ENCODE measurements at places on chromosomes 3 and 15.

GRCh38 chr3:123859177-123859576 is 25.0 kb downstream of the MYLK start:
- DNase-seq: no peak

DNA sequence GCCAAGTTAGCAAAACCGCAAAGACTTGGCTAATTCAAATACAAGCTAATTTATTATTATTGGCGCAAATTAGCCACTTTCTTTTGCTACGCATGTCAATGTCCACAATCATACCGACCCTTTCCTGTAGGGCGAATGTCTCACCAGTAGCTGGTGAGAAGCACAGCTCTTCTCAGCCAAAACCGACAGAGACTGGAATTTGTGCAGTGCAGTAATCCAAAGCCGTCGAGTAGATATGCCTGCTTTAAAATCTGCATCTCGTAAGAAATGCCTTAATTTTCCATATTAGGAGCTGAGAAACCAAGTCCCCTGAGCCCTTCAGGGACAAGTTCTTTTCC is 614 bp upstream of the MINDY2 start:
- no peak for DNase-seq

- DNase-seq: no peak
Measured at GRCh38 chr15:50275908-50276307, 10.4 kb upstream of the HDC start.

- DNase-seq: no peak
Measured at GRCh38 chr3:34864011-34864410, 775.3 kb upstream of the ARPP21 start.

DNA sequence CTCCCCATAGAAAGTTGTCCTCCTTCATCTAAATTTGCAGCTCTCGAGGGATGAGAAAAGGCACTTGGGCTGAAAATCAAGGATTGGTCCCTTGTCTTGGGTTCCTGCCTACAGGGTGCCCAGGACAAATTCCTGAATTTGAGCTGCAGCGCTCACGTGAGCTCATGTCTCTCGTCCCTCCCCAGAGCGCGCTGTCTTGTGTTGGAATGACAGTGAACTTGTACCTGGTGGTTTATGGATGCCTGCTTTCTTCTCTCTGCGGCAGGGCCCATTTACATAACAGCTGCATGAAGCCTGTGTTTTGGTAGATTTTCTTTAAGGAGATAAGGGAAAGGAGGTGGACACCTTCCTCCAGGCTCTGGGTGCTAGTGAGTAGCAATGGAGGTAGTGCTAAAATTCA is 4.3 kb downstream of the RYR3 start:
- DNase-seq: no peak

DNA sequence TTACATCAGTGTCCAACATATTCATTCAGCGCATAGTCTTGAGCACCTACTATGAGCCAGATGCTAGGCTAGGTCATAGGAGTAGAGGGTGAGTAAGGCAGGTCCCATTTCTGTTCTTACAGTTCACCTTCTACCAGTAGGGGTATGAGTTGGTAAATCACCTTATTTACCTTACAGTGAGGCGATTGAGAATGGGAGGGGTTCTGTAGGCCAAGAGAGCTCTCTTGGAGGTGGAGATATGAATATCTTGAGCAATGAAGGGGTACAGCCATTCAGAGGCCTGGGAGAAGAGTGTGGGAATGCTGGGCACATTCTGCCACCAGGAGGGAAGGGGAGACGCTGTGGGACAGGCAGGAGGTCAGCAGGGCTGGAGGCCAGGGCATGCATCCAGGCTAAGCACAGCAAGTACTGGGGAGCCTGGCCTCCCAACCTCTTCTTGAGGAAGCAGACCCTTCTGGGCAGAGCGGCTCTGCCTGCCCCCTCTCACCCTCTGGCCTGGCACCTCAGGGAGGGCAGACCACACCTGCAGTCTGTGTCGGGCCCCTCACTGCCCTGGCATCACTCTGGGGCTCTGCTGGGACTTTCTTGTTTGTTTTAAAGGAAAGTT is 123.4 kb downstream of the EEFSEC start:
- DNase-seq: no peak

DNA sequence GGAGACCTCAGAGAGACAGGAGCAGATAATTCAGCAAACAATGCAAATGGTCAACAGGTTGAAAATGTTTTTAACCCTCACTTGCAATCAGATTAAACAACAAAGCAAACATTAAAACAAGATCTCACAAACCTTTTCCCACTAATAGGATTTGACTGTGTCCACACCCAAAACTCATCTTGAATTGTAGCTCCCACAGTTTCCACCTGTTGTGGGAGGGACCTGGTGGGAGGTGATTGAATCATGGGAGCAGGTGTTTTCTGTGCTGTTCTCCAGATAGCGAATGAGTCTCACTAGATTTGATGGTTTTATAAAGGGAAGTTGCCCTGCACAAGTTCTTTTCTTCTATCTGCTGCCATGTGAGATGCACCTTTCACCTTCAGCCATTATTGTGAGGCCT is 1.3 kb upstream of the LYSMD4 start:
- DNase-seq: no peak

DNA sequence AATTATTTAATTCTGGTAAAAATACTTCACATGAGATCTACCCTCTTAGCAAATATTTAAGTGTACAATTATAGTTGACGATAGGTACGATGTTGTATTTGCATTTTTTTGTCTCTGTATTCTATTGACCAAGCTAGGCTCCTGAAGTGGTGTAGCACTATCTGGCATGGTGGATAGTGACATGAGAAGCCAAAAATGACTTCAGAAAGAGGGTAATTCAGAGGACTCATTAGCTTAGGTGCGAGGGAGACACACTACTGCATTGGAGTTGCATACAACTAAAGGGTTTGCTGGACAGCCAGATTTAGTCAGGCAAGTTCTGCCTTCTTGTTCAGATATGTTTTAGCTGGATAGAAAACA is 50.6 kb downstream of the KBTBD8 start:
- DNase-seq: no peak

- no peak for DNase-seq
Measured at GRCh38 chr3:127964816-127965215, 49.8 kb downstream of the KBTBD12 start.

DNA sequence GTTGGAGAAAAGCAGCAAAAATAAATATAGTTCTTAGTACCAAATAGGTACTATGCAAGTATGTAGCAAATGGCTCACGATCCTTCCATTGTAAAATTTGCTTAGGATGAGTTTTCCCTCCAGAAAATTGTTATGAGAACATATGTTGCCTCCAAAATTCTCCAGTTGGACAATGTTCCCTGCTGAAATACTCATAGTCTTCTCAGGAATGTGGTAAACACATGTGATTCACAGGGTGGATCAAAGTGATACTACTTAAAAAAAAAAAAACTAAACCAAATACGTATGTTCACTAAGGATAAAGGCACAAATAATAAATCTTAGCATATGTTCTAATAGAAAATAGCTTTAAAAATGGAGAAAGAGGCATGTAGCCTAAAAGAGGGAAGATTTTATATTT is 84.3 kb upstream of the ZNF385D start:
- DNase-seq: no peak

DNA sequence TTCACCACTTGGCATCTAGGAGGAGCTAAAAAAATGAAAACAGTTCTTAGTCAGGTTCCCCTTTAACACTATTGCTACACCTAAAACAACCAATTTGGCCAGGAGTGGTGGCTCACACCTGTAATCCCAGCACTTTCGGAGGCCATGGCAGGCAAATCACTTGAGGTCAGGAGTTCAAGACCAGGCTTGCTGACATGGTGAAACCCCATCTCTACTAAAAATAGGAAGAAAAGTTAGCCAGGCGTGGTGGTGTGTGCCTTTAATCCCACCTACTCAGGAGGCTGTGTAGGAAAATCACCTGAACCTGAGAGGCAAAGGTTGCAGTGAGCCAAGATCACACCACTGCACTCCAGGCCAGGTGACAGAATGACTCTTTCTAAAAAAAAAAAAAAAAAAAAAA is 124.1 kb downstream of the DGKG start:
- DNase-seq: no peak

- DNase-seq: no peak
Measured at GRCh38 chr3:62252438-62253157, 120.8 kb downstream of the FEZF2 start.

DNA sequence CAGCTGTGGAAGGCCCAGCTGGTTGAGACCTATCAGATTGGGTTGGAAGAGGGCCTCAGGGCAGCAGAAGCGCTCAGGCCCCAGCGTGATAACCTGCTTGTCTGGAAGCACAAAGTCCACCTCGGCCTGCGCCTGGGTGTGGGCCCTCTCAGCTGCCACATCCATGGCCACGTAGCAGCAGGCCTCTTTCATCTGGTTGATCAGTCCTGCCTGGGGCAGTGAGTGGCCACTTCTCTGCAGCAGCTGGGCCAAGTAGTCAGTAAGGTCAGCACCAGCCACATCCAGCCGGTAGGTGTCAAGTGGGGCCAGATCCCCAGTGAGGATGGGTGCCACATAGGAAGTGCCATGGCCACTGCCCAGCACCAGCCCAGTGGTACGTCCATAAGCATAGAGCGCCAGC is 3.9 kb upstream of the CAMKV start:
- DNase-seq: no peak

DNA sequence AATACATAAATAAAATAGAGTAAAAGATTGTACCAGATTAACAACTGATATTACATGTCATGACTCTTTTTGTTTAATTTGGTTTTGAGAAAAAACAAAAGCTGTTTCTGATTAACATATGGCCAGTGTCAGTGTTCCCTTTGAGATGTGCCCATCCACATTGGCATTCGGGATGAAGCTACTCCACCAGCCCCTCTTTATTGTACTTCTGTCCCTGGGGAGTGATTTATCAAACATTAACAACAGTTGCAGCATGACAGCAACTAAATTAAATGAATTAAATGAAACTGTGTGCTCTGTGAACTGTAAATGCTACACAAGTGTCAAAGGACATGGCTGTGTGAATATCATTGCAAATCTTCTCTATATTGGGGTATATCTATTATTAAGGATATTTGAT is 25.9 kb upstream of the MTMR10 start:
- DNase-seq: no peak

DNA sequence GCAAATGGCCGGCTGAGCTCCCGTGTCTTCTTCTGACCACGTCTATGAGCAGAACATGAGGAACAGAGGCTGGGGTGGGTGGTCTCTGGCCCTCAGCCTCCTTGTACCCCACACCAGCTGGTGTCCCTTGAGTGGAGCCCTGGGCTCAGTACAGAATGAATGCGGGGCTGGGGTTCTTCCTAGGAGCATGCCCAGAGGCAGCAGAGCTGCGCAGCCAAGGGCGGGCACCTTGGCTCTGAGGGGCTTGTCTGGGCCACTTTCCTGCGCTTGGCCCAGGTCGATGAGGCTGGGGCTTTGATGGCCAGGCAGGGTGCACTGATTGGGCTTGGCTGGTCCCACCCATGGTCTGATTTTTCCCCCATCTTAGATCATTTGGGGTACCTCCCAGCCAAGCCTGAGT is 6.4 kb downstream of the SCN5A start:
- no peak for DNase-seq

DNA sequence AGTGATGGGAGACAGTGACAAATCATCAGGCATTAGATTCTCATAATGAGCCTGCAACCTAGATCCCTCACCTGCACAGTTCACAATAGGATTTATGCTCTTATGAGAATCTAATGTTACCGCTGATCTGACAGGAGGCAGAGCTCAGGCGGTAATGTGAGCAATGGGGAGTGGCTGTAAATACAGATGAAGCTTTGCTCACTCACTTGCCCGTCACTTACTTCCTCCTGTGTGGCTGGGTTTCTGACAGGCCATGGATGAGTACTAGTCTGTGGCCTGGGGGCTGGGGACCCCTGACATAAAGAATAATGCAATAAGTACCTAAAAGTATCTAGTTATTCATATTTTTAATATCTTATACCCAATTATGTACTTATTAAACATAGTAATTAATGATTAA is 15.6 kb downstream of the IQCB1 start:
- no peak for DNase-seq

GRCh38 chr15:43347114-43347513 is 16.7 kb upstream of the LCMT2 start:
- no peak for DNase-seq

GRCh38 chr3:192819001-192819569 is 91.7 kb upstream of the FGF12 start:
- DNase-seq: no peak

DNA sequence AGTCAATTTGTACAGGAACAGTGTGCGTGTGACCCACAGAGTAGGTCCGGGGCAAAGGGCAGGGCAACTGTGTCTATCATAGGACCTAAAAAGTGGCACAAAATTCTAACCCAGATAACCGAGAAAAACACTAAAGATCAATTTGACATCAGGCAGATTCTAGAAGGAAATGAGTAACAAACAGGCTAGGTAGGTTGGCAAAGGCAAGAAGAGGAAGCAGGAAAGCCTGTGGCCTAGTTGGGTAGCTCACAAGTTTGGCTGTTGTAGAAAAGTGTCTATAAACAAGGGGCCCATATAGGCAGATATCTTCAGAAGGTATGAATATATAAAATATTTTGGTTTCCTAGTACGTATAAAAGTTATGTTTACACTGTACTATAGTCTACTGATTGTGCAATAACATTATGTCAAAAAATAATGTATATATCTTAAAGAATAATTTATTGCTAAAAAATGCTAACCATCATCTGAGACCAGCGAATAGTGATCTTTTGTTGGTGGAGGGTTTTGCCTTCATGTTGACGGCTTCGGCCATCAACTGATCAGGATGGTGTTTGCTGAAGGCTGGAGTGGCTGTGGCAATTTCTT is 13.3 kb upstream of the OR5K1 start:
- no peak for DNase-seq

DNA sequence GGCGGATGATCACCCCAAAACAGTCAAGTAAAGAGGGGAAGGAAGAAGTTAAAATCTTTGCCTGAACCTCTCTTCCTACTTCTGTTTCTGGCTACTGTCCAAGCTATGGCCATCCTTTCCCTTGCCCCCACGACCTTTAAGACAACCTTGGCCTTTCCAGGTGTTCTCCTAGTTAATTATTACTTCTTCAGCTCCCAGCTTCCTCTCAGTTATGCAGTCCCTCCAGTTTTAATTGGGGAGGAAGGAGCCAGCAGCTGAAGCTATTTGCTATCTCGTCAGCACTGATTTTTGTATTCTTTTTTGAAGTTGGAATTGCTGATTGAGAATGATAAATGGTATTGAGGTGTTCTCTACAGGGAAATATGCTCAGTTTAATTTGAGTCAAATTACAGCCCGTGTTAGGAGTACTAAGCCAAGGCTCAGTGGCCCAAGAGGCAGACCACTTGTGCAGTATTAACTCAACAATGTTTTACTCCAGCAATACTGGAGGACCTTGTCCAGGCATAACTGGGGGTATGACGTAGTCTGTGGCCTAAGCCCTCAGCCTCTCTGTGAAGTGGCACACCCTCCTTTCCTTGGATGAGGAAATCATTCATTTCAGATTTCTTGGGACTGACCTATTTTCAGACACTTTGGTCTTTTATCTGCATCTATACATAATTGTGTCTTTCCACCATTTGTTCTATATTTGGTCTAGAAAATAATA is 336.9 kb downstream of the SLC9A9 start:
- no peak for DNase-seq

DNA sequence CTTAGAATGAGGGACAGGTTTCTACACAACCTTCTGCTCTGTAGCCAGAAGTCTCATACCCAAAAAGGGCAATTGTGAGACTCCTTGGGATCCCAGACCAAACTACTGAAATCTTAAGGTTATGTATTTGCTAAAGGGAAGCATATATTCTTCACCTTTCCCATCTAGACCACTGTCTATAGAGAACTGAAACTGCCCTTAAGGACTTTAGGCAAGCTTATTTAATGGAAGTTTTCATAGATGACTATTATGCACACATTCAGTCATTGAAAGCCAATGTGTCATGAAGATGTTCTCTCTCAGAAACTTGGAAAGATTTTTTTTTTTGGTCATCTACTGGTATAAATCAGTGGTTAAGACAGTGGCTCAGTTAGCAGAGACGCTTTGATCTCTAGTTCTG is 365.3 kb downstream of the MCTP2 start:
- no peak for DNase-seq

Data from stimulated activated CD8-positive, alpha-beta memory T cell treated with anti-CD3 and anti-CD28 coated beads, Interleukin-4, amount 100 ng/mL, for 1 hour (primary cell).